ENCODE measurements at places on chromosomes 4 and X.

DNA sequence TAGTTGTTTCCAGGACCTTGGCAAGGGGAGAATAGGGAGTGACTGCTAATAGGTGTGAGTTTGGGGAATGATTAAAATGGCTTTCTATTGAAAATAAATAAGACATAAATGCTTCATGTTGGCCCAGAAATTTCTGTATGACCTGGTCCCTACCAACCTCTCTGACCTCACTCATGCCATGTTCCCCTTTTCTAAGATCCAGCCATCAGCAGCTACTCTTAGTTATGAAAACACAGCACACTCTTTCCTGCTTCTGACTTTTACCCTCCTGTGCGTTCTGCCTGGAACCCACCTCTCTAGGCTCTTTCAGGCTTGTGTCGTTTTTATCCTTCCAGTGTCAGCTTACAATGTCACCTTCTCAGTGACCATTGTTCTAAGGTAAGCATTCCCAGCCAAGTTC lies 14.8 kb upstream of the CXCL5 start:
- DNase-seq, result no peak

GRCh38 chr4:103451341-103451740 lies 253.2 kb upstream of the CENPE start:
- no peak for DNase-seq

- DNase-seq, result no peak
Observed at GRCh38 chr4:77788990-77789389, 30.2 kb downstream of the CNOT6L start.

- no peak for DNase-seq
Observed at GRCh38 chr4:110085131-110085530, 113.3 kb downstream of the ELOVL6 start.

GRCh38 chrX:136679531-136679930 lies 31.6 kb downstream of the CD40LG start:
- no peak for DNase-seq

- DNase-seq, result no peak
Observed at GRCh38 chr4:143403553-143403820, 66.8 kb downstream of the GAB1 start.

GRCh38 chrX:135923353-135923752 lies 29.8 kb downstream of the SAGE1 start:
- DNase-seq, result no peak

DNA sequence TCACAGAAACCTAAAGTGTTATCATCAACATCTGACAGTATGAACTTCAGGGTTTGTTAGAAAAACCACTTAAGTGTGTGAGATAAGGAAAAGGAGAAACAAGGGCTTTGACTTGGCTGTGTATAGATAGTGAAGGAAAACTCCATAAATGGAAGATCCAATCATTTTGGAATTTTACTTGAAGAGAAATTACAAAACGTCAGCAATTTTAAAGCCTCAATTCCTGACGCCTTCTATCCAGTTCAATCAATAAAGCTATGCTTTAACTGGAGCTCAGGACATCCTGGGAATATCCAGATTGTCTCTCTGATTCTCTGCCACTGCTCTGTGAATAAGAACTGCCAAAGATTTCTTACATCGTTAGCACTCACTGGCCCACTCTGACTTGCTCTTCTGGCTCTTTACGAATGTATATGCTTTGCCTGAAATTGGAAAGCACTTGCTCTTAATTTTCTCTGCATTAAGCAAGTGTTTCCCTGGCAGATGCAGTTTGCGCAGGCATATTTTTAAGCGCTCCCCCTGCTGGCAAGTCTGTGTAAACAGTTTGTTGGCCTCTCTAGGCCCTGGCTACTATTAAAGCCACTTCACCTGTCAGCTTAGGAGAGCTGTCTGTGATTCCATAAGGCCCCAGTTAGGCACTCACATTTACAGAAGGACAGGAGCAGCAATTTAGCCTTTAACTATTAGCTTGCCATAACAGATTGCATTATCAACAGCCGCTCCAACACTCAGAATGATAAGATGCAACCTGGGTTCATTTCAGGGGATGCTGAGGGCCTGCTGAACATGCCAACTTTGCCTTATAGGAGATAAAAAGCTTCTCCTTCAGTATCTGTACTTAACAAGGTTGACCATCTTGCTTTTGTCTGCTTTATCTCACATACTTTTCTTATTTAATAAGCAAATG lies 251.4 kb upstream of the DDX53 start:
- peak; percentile 18 for DNase-seq

- DNase-seq, result no peak
Observed at GRCh38 chrX:118355225-118355920, 9.5 kb downstream of the WDR44 start.

DNA sequence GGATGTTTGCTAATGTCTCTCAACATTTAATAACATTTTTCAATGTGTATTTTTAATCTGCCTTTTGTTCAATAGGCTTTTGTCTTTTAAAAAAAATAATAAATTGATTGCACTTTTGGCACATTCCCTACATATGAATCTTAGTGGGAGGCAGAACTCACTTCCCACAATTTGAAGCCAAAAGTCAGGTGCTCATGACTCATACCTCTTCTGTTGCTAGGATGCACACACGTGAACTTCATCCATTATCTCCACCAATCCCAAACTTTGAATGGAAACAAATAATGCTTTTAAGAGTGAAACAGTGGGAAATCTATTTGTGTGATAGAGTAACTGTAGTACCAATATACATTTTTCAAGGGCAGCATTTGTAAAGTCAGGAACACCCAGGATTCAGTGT lies 260.5 kb downstream of the IQCM start:
- no peak for DNase-seq

DNA sequence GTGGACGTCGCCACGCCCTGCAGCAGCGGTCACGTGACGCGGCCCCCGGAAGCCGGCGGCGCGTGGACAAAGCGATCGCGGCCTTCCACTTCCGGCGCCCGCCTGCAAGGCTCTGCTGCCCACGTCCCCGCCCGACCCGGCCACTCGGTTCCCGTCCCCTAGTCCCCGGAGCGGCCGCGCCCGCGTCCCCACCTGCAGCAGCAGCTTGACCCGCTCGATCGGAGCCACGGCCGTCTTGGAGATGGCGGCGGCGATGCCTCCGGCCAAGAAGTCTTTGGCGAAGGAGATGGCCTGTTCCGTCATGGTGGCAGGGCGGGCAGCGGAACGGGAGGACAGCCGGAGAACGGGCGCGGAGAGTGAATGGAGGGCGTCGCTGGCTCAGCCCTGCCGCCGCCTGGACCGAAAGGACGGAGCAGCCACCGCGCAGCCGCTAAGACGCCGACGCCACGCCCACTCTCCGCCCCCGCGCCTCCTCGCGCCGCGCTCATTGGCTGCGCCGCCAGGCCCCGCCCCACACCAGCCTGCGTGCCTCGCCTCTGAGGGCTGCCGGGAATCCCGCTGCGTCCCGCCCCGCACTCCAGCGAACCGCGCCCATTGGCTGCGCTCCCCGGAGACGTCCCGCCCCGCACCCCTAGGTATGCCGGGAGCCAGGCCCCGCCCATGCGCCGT lies at the start of gene SLC25A6:
TSS of gene SLC25A6 (minus strand) at position 407 of the 669 bp plus-strand sequence. CDS start at position 303, 104 bp downstream.
- DNase-seq, result peak; percentile 99

GRCh38 chr4:90515191-90515590 lies 388.0 kb downstream of the CCSER1 start:
- no peak for DNase-seq

GRCh38 chr4:47525154-47525819 lies 40.2 kb downstream of the ATP10D start:
- peak; percentile 34 for DNase-seq

DNA sequence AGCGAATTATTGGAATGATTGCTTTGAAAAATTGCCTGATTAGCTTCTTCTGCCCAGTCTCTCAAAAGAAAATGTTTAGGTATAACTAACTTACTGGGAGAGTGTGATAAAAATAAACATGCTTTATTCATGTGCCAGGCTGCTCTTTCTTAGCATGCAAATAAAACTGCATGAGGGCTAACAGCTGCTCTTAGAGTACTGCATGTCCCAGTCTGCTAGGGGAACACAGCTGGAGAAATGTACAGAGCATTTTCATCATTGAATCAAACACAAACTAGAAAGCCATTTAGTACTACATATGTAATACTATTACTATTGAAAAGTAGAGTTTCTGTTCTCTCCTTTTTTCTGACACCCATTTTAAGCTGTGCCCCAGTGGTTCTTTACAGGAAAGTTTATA lies 726.0 kb downstream of the GRID2 start:
- DNase-seq, result no peak

DNA sequence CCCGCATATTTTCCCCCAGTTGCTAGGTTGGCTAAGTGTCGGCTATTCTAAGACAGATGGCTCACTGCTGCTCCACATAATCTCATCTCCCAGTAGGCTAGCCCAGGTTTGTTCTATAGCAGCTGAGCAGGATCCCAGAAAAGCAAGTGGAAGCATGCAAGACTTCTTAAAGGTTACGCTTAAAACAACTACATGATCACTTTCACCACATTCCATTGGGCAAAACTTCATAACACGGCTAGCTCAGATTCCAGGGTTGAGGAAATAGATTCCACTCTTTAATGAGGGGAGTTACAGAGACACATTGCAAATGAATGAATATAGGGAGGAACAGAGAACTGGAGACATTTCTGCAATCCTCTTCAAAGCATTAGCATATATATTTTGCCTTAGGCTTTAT lies 12.9 kb upstream of the RAB33B start:
- no peak for DNase-seq

- no peak for DNase-seq
Observed at GRCh38 chrX:95622200-95622599, 1062.4 kb upstream of the DIAPH2 start.

- DNase-seq, result no peak
Observed at GRCh38 chrX:43317378-43317777, 338.7 kb upstream of the MAOA start.

GRCh38 chr4:76799140-76799539 lies 98.8 kb downstream of the SOWAHB start:
- DNase-seq, result no peak

- no peak for DNase-seq
Observed at GRCh38 chrX:14028473-14028872, 1.2 kb downstream of the GEMIN8 start.

DNA sequence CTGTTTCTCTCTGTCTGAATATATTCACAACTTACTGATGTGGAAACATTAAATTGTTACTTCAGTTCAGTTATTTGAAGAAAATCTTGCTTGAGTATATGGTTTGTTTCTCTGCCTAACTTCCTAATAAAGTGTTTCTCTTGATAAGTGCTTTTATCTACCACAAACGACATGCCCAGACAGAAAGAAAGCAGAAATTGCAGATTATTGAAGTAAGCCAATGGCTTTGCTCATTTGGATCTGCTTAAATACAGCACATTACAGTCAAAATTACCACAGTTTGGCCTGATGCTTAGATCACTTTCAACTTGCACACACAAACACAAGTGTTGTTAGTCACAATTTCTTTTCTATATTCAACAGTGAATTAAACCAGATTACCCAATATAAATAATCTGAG lies 68.0 kb downstream of the ATOH1 start:
- DNase-seq, result no peak
